ENCODE measurements at places on chromosomes 5 and 9. TPM values are rescaled to one million over a fixed set of nuclear protein-coding genes. Genes with fewer than 3 reads are reported as not detected.

Gene PCDHA13
- total RNA-seq = not detected

Gene HACD4
- total RNA-seq = not detected

Gene NUDT12
- not detected for total RNA-seq

Gene PTPRD
- not detected for total RNA-seq

Gene FGF1
- not detected for total RNA-seq

Gene SH3PXD2B
- total RNA-seq = 0.11 TPM

Gene BSPRY
- 0.98 TPM for total RNA-seq

DNA sequence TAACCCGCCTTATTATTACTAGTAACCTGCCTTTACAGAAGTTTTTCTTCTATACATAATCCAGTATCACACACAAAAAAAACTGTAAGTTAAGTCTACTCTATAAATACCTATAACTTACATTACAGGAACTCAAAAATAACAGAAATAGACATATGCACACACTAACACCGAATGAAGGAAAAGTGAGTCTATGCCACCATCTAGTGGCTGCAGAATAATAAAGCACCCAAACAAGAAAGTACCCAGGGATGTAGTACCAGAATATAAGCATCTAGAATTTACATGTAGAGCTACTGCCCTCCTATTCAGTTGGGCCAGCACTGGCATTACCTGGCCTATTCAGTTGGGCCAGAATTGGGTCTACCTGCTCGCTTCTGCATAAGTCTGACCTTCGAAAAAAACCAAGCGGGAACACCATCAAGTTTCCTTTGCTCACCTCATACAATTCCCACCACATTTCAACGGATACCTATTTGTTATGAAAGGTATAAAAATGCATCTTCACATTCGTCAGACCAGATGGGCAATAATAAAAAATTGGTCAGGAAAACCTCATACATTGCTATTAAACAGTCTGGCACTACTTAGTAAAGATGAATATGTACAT, 4.0 kb upstream of the NIPSNAP3A start:
- peak; percentile 75 for DNase-seq

- no peak for DNase-seq
Observed at GRCh38 chr5:144547098-144547499, 376.4 kb downstream of the KCTD16 start.

DNA sequence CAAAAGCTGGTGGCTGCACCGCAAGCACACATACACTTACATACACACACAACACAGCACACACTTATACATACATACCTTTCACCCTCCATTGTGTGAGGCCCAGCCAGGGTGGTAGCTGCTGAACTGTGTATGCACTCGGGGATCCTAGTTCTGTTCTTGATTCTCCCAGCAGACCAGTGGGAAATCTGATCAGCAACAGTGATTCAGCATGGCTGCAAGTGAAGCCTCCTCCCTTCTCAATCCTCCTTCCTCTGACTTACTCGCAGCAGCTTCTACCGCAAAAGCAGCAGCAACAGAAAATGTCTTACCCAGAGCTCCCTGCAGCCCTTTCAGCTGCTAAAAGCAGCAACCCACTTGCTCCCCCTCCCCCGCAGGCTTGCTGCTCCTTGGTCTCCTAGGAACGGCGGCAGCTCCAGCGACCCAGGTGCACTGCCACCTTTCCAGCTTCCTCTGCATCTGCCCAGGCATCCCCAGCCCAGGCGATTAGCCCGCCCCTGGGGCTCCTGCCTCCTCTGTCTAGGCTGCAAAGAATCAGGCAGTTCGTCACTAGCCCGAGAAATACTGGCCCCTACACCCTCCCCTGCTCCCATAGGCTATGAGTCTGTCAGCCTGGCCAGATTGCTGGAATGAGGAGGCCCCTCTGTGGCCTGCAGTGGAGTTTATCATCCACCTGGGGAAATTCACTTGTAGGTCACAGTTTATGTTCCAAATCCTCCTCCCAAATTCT, at the start of gene KLHL3:
Gene KLHL3 (minus strand): TSS at position 535 of the 730 bp plus-strand sequence. CDS start 443 bp downstream, at position 92.
- DNase-seq = peak; percentile 18

GRCh38 chr9:13805546-13805945, 508.4 kb downstream of the NFIB start:
- DNase-seq = no peak

- no peak for DNase-seq
Observed at GRCh38 chr5:94544031-94544650, 74.3 kb downstream of the KIAA0825 start.

- no peak for DNase-seq
Observed at GRCh38 chr5:130282049-130282448, 377.8 kb downstream of the CHSY3 start.

GRCh38 chr9:29625292-29625731, 2052.0 kb upstream of the C9orf72 start:
- DNase-seq = no peak

GRCh38 chr5:6197427-6197826, 180.9 kb downstream of the MED10 start:
- peak; percentile 56 for DNase-seq

GRCh38 chr5:97245386-97245785, 62.3 kb upstream of the RIOK2 start:
- DNase-seq = no peak

- no peak for DNase-seq
Observed at GRCh38 chr5:10329446-10329819, 21.7 kb upstream of the CMBL start.

- DNase-seq = peak; percentile 79
Observed at GRCh38 chr5:14870337-14871213, 1.0 kb downstream of the ANKH start.

GRCh38 chr5:7271435-7272084, 124.4 kb upstream of the ADCY2 start:
- DNase-seq = no peak

GRCh38 chr5:120354126-120354525, 110.0 kb upstream of the PRR16 start:
- DNase-seq = no peak

GRCh38 chr9:108269371-108269770, 586.4 kb downstream of the ACTL7B start:
- DNase-seq = no peak

DNA sequence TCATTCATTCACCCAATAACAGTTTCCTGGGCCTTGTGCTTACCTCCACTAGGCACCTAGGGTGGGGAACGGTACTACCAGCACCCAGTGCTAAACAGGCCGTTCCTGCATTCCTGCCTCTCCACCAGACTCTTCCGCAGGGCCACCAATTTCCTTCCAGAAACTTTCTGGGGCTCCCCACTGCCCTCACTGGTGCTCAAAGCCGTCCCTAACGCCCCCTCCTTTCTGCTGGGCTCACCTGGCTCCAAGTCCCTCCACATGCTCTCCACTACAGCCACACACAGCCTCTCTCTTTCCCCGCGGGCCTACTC, 1.4 kb downstream of the PHF19 start:
- peak; percentile 31 for DNase-seq

GRCh38 chr9:35639631-35640030, 11.1 kb downstream of the SIT1 start:
- no peak for DNase-seq

GRCh38 chr5:142492781-142493281, 168.0 kb upstream of the SPRY4 start:
- no peak for DNase-seq

- no peak for DNase-seq
Observed at GRCh38 chr5:144002876-144003275, 167.6 kb downstream of the YIPF5 start.

Measured in OCI-LY7 (cell line).